ENCODE measurements at places on chromosomes 12 and 14.

DNA sequence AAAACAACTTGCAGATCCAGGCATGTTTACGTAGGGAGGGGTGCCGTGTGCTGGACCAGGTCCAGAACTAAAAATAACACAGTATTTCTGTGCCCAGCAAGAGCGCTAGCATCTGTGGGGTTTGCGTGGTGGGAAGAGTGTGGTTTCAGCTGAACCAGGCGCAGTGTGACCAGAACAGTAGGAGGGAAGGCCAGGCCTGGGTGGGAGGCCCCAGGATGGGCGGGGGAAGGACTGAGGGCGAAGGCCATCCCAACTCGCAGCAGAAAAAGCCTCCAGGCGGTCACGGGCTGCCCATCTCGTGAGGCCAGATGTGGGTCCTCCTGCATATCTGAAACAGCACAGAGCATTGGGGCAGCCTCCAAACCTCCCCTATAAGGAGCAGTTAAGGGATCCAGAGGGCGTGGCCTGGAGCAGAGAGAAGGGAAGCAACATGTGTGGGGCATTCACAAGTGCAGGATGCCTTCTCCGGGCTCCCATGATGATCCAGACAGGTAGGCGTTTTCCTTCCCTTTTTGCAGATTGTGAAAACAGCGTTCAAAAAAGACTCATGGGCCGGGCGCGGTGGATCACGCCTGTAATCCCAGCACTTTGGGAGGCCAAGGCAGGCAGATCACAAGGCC, 17.8 kb upstream of the CD9 start:
- DNase-seq = no peak

DNA sequence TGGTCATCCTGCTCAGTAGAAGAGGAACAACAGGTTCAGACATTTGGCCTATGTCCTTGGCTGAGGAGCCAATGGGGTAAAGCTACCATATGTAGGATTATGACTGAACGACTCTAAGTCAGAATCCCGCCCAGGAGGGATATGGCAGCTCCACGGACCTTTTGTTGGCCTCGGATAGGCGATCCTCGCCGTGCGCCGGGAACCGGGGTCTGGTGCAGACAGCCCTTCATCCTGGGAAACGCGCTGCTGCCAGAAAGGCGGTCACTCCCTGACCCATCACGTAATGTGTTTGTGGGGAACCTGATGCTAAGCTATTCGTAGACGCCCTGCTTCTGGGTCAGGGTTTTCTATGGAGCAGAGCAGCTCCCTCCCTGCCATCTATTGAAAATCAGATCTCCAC, 178.9 kb upstream of the ALG10B start:
- no peak for DNase-seq

GRCh38 chr14:74483321-74483720, 9.8 kb downstream of the NPC2 start:
- DNase-seq = no peak

- DNase-seq = no peak
Observed at GRCh38 chr14:79916892-79917291, 294.4 kb downstream of the DIO2 start.

DNA sequence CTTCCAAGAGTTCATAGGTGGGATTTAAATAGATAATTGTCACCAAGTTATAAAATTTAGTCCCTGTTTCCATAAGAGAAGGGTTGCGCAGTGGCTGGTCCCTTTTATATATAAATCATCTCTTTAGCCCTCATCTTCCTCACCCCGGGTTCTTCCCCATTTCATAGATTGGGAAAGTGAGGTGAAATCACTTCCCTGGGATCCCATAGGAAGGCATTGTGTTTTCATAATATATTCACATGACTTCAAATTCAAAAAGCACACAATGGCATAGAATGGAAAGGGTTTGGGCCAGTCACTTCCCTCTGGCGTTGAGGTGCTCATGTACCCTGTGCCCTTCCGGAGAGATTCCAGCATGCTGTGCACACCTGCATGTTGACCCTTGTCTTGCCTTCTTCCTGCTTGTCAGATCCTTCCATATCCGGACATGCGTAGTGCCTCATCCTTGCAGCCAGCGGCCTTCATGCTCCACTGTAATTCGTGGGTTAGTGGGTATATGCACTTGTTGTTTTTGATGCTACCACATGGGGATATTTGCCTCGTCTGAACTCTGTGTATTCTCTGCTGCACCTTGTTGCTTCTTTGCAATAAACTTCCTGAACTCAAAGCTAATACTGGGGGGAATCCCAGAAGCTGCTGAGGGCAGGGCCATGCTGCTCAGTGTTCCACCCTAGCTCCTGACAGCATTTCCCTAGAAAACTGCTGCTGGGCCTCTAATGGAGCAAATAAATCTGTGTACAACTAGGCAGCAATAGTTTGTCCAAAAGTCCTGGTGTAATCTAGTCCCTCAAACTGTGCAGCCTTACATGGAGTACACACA, 59.6 kb downstream of the ANAPC7 start:
- no peak for DNase-seq

DNA sequence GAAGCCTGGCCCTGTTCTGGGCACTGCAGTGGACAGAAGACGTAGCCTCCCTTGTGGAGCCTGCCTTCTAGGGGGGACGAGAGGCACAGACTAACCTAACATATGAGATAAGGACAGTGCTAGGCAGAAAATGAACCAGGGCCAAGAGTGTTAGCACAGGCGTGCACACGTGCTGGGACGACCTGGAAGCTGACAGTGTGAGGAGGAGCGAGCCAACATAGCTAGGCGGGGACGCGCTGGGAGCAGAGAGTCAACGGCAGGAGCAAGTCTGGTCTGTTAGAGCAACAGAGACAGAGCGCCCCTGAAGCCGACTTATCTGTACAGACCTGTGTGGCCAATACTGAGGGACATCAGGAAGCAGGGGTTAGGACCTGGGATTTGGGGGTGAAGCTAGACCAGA, 8.0 kb downstream of the PXMP2 start:
- no peak for DNase-seq

- DNase-seq = no peak
Observed at GRCh38 chr12:54273981-54274380, 5.9 kb downstream of the CBX5 start.

DNA sequence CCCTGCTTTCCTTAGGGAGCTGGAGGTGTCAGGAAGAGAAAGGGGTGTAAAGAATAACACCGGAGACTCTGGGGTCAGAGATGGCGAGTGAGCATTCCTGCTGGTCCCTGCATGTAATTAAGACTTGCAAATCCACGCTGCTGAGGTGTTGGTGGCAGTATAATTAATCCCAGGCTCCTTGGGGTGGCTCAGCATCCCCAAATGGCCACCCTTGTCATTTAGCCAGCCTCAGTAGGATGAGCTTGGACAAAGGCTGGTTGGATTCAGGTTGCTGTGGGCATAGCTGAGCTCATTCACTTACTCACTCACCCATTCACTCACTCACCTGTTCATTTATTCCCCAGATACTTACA, 174.4 kb upstream of the RPH3A start:
- no peak for DNase-seq

- DNase-seq = no peak
Observed at GRCh38 chr12:104505095-104505818, 48.5 kb downstream of the CHST11 start.

DNA sequence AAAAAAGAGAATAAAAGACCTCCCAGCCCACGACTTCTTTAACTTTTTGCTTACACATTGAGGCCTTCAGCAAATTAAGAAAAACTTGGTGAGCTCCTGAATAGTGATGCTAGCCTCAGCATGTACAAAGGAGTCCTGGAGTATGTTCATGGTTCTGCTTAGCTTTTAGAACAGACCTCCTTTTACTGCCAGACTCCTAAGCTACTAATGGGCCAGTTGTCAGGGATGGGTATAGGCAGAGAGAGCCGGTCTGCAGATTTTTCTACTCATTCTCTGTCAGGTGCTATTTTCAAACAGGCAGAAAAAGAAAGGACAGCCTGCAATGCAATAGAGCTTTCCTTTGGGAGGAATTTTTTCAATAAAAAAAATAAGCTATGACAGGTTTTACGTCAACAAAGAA, 81.9 kb upstream of the REP15 start:
- DNase-seq = no peak

DNA sequence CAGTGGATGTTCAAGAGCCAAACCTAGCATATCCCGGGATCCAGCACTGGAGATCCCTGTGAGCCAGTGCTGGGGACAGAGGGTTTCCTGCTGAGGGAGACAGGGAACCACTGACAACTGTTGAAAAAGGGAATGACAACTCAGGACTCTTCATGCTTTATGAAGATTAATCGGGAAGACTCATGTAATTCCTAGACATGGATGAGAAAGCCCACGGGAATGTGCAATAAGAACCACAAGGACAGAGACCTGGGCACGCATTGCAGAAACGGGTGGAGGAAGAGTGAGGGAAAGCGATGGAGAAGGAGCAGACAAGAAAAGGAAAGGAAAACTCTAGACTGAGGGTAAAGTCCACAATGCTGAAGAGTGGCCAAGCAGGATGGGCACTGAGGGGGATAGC, 296.0 kb downstream of the PCNX1 start:
- DNase-seq = no peak

Measured in activated naive CD4-positive, alpha-beta T cell (primary cell).